Mesendoderm (in vitro differentiated cells): ENCODE measurements at places on chromosomes 5 and 9.

- peak; percentile 90 for DNase-seq
Measured at GRCh38 chr5:9265441-9266287, 280.2 kb downstream of the SEMA5A start.

DNA sequence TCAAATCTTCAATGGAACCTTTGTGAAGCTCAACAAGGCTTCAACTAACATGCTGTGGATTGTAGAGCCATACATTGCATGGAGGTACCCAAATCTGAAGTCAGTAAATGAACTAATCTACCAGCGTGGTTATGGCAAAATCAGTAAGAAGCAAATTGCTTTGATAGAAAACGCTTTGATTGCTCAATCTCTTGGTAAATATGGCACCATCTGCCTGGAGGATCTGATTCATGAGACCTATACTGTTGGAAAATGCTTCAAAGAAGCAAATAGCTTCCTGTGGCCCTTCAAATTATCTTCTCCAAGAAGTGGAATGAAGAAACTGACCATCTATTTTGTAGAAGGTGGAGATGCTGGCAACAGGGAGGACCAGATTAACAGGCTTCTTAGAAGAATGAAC, 54.7 kb upstream of the TTC39B start:
- no peak for DNase-seq

GRCh38 chr5:137696481-137696880, 39.4 kb downstream of the KLHL3 start:
- DNase-seq: no peak

DNA sequence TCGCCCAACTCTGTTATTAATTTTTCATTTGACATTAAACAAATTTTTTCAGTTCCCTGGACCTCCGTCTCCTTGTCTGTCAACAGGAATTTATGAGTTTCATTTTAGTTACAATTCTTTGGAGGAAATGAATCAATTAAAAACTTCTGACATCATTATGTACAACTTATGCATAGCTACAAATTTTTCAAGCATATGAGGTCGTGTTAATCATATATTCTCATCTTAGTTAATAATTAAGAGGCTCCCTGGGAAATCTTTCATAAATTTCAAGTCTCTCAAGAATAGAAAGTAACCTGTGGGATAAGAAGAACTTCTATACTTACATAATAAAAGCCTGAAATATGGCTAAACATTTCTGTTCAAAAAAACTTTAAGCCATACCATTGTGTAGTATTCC, 3.4 kb downstream of the UGT3A1 start:
- no peak for DNase-seq

GRCh38 chr9:130444565-130445221, at the start of gene ASS1:
TSS of gene ASS1 (plus strand) at chr9:130444961. CDS start at chr9:130452229, 7,268 bp downstream.
- DNase-seq: peak; percentile 80

- no peak for DNase-seq
Measured at GRCh38 chr9:136771907-136772415, 7.6 kb upstream of the LCN15 start.

GRCh38 chr5:68680366-68680765, 413.4 kb upstream of the SLC30A5 start:
- DNase-seq: peak; percentile 8

DNA sequence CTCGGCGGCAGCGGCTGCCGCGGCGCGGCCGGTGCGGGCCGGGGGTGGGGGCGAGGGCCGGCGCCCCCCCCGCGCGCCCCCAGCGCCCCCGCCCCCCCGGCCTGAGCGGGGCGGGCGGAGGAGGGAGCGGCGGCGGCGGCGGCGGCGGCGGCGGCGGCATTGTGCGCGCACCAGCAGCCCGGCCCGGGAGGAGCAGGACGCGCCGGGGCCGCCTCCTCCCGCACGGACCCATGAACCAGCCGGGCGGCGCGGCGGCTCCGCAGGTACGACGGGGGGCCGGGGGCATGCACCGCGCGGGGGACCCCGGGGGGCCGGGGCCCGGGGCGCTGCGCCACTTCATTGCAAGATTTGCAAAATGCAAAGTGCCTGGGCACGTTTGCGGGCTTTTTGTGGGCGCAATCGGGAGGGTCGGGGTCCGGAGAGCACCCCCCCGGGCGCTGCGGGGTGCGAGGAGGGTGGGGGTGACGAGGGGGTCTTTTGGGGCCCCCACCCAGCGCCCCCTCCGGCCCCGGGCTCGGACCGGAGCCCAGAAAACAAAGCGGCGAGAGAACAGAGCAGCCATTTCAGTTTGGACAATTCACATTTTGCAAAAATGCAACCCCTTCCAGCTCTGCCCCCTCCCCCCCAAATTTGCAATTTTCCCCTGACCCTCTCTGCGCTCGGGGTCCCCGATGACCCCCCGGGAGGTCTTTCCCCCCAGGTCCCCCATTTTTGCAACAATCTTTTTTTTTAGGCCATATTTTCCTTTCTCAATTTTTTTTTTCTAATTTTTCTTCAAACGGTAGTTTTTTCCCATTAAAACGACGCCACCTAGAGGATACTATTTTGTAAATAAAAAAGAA, at the start of gene ZNF618:
Gene ZNF618, plus strand, starts transcription at position 159 of the 842 bp plus-strand sequence. Its CDS starts 72 bp downstream, at position 231.
- peak; percentile 35 for DNase-seq

- DNase-seq: no peak
Measured at GRCh38 chr5:90947667-90948066, 389.1 kb downstream of the ADGRV1 start.

DNA sequence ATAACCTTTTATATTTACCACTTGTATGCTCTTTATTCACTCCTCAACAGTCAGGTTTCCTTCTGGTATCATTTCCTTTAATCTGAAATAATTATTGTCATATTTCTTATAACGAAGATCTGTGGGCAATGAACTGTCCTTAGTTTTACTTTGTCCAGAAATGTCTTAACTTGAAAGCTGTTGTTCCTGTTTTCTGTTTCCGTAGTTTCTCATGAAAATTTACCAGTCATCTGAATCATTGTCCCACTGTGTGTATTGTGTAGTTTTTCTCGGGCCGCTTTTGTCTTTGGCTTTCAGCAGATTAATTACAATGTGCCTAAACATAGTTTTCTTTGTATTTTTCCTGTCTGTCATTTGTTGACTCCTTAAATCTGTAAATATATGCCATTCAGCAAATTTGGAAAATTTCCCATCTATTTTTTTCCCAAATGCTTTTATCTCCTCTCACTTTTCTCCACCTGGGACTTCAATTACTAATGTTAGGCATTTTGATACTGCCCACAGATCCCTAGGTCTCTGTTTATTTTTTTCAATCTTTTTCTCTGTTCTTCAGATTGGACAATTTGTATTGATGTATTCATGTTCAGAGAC, 74.9 kb downstream of the PDE8B start:
- no peak for DNase-seq

DNA sequence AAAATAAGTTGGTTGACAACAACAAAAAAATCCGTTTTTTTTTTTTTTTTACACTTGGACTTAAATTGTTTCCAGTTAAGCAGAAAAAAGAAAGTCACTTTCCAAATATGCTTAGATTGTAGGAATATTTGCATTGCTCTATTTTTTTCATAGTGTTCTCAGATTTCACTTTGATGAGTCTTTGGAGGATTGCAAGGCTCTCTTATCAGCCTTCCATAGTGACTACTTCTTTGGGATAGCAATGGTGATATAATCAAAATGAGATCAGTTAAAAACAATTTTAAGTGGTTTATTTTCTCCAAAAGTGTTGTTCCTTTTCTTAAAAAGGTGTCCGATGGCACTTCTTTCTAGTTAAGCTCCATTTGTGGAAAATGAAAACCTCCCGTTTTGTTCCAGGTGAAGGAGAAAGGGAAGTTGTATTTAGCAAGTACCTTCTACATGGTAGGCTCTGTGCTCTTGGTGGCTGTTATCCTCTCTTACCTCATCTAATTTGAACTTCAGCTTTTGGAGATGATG, 3.9 kb downstream of the RASGRF2 start:
- DNase-seq: no peak

- peak; percentile 22 for DNase-seq
Measured at GRCh38 chr5:89686081-89686765, 723.3 kb downstream of the CETN3 start.

DNA sequence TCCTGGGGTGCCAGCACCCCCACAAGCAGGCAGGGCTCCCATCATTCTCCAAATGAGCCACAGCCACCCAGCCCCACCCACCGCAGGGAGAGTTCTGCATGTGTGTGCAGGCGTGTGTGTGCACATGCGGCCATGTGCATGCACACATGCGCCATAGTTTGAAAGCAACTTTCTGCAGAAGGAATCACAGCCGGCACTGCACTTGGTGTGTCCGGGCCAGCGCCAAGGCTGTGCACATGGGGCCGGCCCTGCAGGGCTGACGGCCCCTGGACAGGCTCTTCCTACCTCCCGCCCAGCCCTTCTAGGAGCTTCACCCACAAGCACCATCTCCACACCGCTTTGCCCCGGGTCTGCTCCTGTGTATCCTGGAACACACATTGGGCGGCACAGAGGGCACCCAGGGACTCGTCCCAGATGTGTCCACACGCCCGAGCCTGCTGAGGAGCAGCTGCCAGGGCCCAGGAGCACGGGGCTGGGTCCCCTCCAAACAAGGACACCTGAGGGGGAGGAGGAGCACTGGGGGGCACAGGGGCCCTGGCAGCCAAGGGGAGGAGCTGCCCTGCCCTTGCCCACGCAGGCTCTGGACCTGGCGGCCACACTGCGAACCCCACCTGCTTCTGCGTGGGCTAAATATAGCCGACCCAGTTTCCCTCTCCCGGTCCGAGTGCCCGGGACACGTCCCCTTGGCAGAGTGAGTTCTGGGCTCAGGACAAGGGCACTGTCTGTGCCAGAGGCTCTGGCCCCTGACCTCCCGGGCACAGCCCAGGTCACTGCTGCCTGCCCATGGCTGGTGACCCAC, 19.1 kb downstream of the TPPP start:
- no peak for DNase-seq
